Stimulated activated CD4-positive, alpha-beta T cell treated with anti-CD3 and anti-CD28 coated beads, Interleukin-1b, Interleukin-23, amount 100 ng/mL, for 48 hours (primary cell): ENCODE measurements at places on chromosomes 16 and 17.

- DNase-seq, result no peak
Observed at GRCh38 chr16:54897930-54898329, 32.7 kb upstream of the IRX5 start.

- DNase-seq, result peak; percentile 25
Observed at GRCh38 chr17:49193513-49194296, 16.7 kb downstream of the GNGT2 start.

DNA sequence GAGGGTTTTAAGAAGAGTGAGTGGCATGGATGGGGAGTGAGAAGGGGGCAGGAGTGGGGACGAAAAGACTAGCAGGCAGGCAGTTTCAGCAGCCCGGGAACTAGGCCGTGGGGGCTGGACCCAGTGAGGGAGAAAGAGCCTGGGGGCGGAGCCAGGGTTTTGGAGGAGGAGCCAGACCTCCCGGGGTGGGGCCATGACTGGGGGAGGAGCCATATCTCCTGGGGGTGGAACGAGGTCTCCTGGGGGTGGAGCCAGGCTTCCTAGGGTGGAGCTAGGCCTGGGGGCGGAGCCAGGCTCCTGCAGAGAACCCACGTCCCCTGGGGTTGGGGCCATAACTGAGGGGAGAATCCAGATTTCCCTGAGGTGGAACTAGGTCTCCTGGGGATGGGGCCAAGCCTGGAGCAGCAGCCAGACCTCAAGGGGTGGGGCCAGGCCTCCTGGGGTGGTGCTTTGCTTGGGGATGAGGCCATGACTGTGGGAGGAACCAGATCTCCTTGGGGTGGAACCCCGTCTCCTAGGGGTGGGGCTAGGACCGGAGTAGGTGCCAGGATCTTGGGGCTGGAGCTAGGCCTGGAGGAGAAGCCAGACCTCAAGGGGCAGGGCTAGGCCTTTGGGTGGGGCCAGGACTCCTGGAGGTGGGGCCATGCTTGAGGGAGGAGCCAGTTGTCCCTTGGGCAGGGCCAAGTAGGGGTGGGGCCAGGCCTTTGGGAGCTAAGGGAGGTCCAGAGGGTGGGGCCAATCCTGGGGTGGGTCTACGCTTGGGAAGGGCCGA is 41.7 kb upstream of the JPH3 start:
- DNase-seq, result peak; percentile 44

DNA sequence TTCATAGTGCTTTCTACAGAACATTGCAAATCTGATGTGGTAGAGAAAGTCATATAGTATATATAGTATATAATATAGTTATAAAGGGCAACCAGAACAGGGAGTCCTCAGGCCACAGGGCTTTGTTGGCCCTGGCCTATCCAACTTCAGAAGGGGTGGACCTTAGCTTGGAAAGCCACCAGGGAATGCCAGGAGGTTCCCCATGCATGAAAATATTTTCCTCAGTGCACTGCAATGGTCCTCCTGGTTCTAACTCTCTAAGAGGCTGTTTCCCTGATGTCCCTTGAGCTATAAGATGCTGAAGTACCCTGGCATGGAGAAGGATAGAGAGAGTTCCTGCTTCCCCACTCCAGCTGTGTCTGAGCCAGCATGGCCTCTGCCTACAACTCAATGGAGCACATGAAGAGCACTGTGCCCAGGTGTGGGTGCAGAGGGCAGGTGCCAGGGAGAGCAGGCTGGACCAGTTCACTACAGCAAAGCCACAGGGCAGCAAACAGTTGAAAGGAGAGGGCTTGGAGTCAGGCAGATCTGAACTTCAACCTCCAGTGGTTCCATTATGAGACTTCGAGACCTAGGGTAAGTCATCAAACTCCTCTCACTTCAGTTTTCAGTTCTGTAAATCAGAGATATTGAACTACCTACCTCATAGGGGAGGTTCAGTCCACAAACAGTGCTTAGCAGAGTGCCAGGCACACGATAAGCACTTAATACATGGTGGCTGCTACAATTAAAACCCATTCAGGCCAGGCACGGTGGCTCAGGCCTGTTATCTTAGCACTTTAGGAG is 183.1 kb downstream of the SALL1 start:
- DNase-seq, result no peak
